ENCODE measurements at places on chromosomes 3 and 15.

DNA sequence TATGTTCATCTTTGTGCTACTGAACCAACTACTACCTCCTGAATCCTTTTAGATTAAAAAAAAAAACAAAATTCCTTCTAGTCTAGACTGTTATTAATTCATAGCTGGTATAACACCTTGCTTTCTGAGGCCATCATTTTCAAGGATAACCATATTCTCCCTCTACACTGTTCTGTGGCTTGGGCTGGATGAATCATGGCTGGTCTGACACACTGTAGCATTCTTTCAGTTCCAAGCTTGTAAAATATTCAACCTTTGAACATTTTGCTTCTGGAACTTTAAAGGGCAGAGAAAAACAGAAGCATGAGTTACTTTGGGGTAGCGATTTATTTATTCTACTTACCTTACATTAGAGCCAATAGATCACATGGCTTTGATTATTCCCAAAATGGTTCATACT lies 7.6 kb downstream of the HSPBAP1 start:
- no peak for DNase-seq

GRCh38 chr3:114858329-114858728 lies 288.8 kb downstream of the ZBTB20 start:
- no peak for DNase-seq

DNA sequence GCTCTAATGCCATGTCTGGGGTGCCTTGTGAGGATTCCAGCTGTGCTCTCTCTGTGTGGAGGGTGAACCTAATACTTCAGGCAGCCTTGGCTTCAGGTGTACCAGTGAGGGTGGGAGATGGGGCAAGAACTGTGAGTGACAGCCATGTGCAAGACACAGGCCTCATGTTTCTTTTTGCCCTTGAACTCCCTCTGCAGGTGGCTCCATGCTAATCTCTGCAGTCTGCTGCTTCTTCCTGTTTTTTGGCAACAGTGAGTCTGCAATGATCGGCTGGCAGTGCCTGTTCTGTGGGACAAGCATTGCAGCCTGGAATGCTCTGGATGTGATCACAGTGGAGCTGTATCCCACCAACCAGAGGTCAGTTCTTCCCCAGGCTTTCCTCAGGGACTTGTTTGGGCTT lies 189.3 kb downstream of the SV2B start:
- DNase-seq, result peak; percentile 64

GRCh38 chr3:140406655-140407054 lies 271.2 kb upstream of the TRIM42 start:
- no peak for DNase-seq

- peak; percentile 88 for DNase-seq
These were observed 13.4 kb downstream of the WDR48 start for GRCh38 chr3:39065197-39065596.

GRCh38 chr3:188385295-188385694 lies 231.3 kb downstream of the LPP start:
- no peak for DNase-seq

DNA sequence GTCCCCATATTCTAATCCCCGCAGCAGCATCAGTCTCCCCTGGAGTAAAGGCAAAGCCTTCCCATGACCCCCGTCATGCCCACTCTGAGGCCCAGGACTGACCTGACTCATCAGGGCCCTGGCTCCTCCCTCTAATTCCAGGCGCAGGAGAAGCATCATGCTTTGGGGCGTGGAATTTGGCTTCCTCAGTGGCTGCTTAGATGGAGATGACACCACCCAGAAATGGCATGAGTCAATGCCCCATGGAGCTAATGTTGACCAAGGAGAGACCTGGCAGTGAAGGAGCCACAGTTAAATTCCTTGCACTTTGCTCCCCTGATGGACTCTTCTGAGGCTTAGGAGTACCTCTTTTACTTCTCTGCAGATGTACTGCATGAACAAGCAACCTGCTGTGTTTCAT lies 204.2 kb upstream of the PROK2 start:
- DNase-seq, result no peak

DNA sequence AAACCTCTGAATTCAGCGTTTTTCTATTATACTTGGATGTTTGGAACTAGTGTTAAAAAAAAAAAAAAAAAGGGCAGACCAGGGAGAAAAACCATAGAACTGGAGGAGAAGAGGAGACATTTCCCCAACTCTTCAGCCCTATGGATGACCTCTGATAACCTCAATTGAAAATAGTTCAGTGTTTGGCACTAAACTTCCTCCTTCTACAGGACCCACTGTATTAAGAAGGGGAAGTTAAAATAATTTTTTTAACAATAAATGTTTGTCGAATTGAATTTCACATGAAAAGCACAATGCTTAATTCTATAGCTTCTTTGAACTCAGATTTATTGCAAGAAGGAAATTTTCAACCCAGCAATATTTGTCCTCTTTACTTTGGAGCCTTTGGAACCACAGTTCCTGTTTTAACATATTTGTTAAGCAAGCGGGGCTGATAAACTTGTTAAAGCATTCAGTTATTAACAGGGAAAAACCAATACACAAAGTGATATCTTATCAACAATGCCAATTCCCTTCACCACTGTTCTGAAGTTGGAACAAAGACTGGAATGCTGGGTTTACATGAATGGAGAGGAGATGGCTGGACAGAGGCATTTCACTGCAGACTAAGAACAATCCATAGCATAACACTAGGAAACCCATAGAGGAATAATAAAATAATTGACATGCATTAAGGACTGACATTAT lies 3.1 kb upstream of the A4GNT start:
- DNase-seq, result peak; percentile 35

GRCh38 chr15:77361456-77361855 lies 58.4 kb downstream of the PEAK1 start:
- DNase-seq, result no peak

GRCh38 chr3:119305286-119305685 lies 11.1 kb downstream of the ARHGAP31 start:
- no peak for DNase-seq

DNA sequence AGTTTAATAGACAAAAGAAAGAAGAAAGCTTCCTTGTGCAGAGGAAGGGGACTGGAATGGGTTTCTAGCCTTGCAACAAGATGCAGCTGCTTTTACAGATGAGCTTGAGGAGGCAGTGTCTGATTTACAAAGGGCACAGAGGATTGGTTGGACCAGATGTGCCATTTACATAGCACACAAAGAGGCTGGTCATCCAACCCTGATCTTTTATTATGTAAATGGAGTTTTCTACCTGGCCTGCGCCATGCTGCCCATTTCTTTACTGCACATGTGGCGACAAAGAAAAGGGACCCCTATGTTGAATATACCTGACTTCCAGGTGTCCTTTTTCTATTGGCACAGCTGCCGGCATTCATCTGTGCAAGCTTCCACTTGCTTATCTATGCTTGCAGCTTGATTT lies 409.4 kb upstream of the FRG2C start:
- no peak for DNase-seq

GRCh38 chr3:167031364-167032049 lies 348.6 kb downstream of the ZBBX start:
- DNase-seq, result no peak

Data from hematopoietic multipotent progenitor cell treated with erythropoietin and hydrocortisone succinate and interleukin-3 and kit ligand, for 6 days (in vitro differentiated cells).